ENCODE measurements at places on chromosomes 5 and 9.
A peak's percentile ranks its signal among the peaks of the same experiment; 100 is the strongest.

DNA sequence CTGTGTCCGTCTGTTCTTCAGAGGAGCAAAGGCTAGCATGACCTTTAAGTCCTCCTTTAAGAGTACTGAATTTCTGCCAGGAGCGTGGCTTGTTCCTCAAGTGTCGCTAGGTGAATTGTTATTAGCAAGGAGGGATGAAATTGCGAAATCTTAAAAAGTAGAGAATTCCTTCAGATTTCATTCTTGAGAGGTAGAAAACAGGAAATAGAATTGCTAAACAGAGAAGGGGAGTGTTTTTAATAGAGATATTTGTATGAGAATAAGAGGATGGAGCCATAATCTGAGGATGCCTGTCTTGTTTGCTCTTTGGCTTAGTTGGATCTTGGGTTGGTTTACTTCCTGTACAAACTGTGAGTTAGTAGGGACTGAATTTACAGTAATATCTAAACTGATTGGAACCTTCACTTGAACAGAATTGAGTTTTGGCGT is 39.2 kb downstream of the EXOSC2 start:
- no peak for DNase-seq

- DNase-seq = peak; percentile 62
Observed at GRCh38 chr5:150485693-150486401, 22.1 kb upstream of the NDST1 start.

GRCh38 chr5:1312206-1312605 is 17.3 kb upstream of the TERT start:
- no peak for DNase-seq

- DNase-seq = no peak
Observed at GRCh38 chr9:106393226-106393625, 469.7 kb upstream of the ZNF462 start.

GRCh38 chr5:178624631-178625546 is 2.0 kb downstream of the CLK4 start:
- DNase-seq = peak; percentile 62

DNA sequence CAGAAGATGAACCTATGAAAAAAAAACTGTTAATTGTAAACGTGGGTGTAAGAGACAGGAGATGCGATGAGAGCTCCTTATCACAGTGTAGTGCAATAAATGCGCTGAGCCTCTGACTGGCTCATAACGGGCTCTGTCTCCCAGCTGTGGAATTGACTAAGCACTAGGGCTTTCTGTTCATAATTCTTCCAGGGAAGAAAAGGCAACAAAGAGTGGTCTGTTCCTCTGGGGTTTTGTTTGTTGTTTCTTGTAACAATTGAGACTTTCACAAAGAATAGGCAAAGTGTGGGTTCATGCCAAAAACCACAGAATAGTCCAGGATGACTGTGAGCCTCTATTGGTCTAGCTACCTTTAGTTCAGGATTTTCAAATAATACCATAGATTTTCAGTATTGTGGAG is 39.4 kb downstream of the UBE2QL1 start:
- DNase-seq = no peak

Measured in AG10803 (cell line).